ENCODE measurements at places on chromosomes 5 and 9. TPM values are rescaled to one million over a fixed set of nuclear protein-coding genes. Genes with fewer than 3 reads are reported as not detected.

DNA sequence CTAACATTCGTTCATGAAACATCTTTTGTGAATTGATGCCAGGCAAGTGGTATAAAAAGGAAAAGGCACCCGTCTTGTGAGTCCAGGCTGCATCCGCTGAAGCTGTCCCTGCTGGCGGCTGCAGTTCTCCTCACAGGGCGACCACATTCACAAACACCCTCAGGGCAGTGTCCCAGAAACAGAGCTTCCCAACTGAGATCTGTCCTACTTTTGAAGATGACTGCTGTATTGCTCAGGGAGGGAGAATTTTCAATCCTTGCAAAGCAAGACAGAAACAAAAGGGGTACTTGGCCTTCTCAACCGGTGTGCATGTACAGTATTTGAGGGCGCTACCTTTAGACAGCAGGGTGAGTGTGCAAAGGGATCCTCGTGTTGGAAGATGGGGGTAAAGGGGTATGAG lies 316.1 kb downstream of the GADD45G start:
- DNase-seq = no peak

GRCh38 chr5:175517824-175518450 lies 39.6 kb downstream of the SFXN1 start:
- DNase-seq = no peak

The ENHO gene
- under 0.01 TPM for total RNA-seq

The TRIM52 gene
- 3.3 TPM for total RNA-seq

The RASGRF2 gene
- 19.8 TPM for total RNA-seq

All from dermis microvascular lymphatic vessel endothelial cell (primary cell).